ENCODE measurements at places on chromosomes 7 and 10.

- DNase-seq = no peak
Measured at GRCh38 chr7:81560708-81561107, 209.1 kb downstream of the HGF start.

- no peak for DNase-seq
Measured at GRCh38 chr7:99949645-99950228, 20.3 kb upstream of the GJC3 start.

- DNase-seq = peak; percentile 5
Measured at GRCh38 chr10:132904181-132904813, 38.1 kb downstream of the CFAP46 start.

GRCh38 chr7:18123508-18124239 is 96.0 kb upstream of the PRPS1L1 start:
- no peak for DNase-seq

DNA sequence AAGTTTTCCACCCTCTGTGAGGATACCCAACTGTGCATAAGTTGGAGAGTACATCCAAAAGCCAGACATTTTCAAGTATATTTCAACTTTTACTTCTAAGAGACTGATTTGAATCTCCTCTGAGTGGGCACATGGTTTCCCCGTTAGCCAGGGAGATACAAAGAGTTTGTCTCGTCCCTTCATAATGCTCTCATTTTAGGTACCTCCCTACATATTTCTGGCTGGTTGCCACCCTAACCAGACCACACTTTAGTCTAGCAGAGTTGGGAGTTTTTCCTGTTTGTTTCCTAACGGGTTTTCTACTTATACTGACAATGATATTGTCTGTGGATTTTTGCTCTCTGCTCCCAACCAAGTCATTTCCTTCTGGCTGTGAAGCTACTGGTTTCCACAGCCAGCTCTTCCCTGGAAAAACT is 180.3 kb downstream of the CCDC71L start:
- no peak for DNase-seq

GRCh38 chr10:88131511-88132139 is 268.2 kb downstream of the PTEN start:
- no peak for DNase-seq

GRCh38 chr7:4725014-4725849 is 43.1 kb downstream of the FOXK1 start:
- peak; percentile 47 for DNase-seq

GRCh38 chr7:152511736-152512135 is 75.9 kb upstream of the KMT2C start:
- DNase-seq = no peak

DNA sequence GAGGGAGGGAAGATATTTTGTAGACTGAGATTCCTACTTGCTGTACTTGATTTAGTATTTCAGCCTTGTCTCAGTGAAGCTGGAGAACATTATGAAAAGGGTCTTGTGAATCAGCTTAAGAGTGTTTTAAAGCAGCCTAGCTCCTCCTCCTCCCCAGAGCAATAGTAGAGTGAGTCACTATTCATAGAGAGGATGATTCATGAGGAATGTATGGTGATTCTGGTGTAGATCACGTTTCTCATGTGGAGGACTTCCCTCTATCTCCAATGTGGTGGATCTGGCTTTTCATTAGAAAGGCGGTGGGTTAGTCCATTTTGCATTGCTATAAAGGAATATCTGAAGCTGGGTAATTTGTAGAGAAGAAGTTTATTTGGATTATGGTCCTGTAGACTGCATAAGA is 340.1 kb upstream of the CHRM2 start:
- no peak for DNase-seq

DNA sequence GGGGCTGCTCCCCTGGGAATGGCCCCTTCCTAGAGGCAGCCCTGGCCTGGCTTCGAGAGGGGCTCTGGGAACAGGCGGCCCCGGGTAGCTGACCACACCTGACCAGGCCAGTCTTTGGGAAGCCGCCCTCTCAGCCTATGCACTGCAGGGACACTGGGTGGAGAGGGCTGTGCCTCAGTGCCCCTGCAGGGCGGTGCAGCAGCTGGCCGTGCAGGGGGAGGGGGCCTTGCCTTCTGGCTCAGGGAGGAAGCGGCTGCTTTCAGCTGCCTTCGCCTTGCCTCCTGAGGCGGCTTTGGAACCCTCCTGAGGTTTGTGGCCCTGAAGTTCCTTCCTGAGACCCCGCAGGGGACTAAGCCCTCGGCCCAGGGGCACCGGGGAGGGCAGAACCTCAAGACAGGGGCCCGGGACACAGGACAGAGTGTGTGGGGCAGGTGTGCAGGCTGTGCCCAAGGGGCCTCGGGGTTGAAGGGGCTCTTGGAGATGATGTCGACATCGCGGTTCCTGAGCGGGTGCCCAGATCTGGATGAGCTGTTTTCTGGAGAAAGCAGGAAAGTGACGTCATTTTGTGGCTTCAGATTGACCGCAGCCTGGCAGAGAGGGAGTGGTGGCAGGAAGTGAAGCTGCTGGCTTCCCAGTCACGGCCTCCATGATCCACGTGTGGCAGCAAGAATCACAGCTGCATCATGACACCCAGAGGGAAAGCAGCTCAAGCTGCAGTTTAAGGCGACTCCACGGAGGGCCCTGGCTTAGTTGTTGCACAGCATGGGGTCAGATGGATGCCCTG is 17.7 kb downstream of the ADAM8 start:
- DNase-seq = peak; percentile 95

DNA sequence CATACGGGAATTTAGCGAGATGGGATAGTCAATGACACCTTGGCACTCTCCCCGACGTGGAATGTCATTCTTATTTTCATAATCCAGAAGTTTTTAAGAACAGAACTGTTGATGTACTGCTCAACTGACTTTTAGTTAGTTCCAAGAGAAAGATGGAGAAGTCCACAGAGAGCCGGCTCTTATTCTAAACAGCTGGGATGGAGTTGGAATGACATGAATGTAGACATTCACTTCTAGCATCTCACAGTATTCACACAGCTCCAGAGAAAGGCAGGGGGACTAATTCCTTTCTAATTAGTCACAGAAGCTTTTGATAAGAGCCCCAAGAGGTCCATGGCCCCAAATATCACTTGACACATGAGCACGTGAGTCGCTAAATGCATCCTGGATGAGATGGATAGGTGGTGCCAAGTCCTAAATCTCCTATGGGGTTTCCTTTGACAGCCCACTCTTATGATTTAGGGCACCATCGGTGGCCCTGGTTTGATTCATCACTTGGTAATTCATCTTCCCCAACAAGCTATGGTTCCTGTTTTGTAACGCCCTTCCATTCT is 420.3 kb upstream of the AUTS2 start:
- no peak for DNase-seq

GRCh38 chr10:29160150-29160617 is 128.7 kb upstream of the LYZL1 start:
- no peak for DNase-seq

DNA sequence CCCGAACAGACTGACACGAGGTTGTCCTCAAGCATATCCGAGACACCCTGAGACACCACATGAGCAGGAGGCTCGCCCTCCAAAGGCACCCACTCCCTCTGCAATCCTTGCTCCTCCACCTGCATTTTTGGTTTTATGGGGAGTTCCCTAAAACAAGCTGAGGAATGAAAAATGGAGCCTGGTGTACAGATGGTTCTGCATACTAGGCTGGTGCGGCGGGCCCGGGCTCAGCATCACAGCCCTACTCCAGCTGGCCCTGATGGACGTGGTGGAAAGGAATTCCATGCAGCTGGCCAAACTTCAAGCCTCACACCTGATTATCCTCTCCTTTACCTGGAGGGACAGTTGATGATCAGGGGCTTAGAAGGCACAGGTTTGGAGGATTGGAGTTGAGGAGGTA is 30.3 kb upstream of the JAKMIP3 start:
- no peak for DNase-seq

- no peak for DNase-seq
Measured at GRCh38 chr10:68049289-68050078, 25.6 kb downstream of the HERC4 start.

- no peak for DNase-seq
Measured at GRCh38 chr10:11782793-11783557, 40.2 kb upstream of the PROSER2 start.

GRCh38 chr7:83072576-83073517 is 89.8 kb downstream of the PCLO start:
- DNase-seq = no peak

DNA sequence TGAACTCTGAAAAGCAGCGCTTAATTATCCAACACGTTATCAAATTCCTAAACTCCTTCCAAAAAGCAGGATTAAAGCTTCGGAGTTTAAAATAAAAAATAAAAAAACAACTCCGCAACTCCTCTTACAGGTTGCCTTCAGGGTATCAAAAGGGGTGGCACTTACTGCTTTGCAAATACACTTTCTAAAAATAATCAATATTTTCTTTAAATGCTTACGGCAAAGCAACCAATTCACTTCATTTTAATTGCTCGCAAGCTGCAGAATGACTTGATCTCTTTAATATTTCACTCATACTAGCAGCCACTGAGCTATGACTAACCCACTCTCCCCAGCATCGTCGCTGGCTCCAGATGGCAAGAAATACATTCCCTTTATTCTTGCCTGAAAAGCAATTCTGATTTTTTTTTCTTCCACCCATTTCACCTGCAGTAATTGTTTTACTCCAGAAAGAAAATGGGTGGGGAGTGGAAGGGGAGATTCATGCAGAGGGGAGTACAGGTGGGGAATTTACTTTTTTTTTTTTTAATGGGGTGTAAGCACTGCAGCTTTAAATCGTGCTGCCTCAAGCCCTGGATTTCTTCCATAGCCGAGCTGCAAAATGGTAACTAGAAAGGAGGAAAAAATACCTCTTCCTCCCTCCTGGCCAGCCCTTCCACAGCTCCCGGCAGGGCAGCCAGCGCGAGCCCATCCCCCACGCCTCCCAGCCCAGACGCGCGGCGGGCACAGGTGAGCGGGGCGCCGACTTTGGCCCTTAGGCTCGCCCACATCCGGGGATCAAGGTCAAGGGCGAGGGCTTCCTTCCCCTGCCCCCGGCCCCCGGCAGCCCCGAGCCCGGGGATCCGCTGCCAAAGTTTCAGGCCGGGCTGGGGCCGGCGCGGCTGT is 54.2 kb upstream of the FHIP2A start:
- no peak for DNase-seq

GRCh38 chr7:140062118-140062527 is 628 bp downstream of the PARP12 start:
- DNase-seq = no peak

GRCh38 chr7:78529392-78529791 is 730.8 kb downstream of the PHTF2 start:
- no peak for DNase-seq

DNA sequence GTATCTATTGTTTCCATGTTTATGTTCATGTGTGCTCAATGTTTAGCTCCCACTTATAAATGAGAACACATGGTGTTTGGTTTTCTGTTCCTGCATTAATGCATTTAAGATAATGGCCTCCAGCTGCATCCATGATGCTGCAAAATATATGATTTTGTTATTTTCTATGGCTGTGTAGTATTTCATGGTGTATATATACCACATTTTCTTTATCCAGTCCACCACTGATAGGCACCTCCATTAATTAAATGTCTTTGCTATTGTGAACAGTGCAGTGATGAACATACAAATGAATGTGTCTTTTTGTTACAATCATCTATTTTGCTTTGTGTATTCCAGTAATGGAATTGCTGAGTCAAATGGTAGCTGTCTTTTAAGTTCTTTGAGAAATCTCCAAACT is 329.4 kb upstream of the MAGI2 start:
- no peak for DNase-seq

DNA sequence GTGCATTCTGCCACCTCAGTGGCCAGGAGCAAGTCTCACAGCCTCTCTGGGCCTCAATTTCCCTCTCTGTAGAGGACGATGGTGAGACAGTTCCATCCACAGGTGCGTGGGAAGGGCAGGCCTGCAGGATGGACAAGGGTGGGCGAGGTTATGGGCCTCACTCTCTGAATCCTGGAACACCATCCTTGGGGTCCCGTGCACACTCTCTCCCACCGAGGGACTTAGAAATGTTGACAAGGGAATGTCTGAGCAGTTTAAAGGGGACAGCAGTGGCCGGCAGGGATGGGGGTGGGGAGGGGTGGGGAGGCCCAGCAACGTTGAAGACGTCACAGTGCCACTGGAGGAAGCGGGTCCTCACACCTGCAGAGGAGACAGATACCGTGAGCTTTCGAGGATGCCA is 111.5 kb downstream of the FOXL3 start:
- no peak for DNase-seq

DNA sequence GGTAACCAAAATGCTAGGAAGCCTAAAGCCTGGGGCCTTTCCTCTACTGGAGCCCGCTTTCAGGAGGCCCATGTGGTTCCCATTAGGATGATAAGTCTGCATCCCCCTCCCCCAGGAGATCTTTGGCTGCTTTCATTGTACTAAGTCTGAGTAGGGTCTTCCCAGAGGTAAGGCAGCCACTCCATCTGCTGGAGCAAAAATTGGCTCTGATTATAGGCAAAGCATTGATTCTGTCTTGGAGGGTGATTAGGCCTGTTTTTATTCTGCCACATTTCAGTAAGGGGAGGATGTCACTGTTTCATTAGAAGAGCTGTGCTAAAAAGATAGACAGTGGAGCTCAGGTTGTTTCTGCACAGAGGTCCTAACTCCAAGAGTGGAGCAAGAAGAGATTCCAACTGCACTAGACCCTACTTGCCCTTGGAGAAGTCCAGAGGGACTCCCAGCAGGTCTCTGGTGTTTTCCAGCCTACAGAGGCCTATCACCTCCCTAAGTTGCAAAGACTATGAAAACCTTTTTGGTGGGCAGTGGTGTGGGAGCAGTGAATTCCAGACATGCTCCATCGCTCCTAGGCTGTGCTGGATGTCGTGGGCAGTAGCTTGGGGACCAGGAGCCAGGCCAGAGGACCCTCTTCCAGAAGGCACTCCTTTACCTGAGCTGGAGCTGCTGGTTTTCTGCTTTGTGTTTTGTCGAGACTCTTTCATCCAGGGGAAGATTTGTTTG is 7.1 kb upstream of the HOXA2 start:
- no peak for DNase-seq

DNA sequence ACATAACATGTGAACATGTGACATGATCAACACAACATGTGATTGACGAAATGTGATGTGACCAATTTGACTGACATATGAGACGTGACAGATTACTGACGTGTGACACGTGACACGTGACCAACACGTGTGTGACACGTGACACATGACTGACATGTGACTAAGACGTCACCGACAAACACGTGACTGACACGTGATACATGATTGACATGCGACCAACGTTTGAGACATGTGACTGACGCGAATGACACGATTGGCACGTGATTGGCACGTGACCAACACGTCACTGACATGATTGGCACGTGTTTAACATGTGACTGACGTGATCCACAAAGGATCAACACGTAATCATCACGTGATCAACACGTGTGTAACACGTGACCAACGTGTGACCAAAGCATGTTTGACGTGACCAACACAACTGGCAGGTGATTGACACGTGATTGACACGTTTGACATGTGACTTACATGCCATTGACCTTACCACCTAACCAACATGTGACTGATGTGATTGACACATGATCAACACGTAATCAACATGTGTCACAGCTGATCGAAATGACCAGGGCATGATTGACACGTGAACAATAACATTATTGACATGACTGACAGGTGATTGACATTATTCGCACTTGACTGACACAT is 23.7 kb downstream of the CRPPA start:
- DNase-seq = no peak

Measured in stimulated activated CD4-positive, alpha-beta T cell treated with anti-CD3 and anti-CD28 coated beads, TNF-alpha, amount 100 ng/mL, for 48 hours (primary cell).